ENCODE measurements at places on chromosomes 7 and 10. TPM values are rescaled to one million over a fixed set of nuclear protein-coding genes. Genes with fewer than 3 reads are reported as not detected.

DNA sequence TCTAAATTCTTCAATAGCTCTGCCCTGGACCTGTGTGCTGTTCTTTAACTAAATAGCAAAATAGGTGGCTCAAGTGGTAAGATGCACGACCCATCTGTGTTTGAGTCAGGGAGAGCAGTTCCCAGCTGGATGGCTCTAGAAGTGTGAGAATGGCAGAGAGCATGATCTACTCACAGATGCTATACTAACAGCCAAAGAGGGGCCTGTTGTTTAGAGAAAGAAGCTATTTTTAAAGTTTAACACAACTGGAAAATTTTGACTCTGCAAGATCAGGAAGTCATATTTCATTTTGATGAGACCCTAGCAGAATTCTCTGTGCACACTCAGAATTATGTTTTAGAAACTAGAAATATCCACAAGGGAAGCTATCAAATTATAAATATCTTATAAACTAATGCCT, 87.4 kb upstream of the PIP4K2A start:
- peaks cover 12% of the 10 kb centered on the region for H3K4me1 ChIP-seq
- DNase-seq = no peak
- H3K27ac ChIP-seq = no peak overlapping the region
- no peaks in the 10 kb centered on the region for H3K36me3 ChIP-seq
- H3K4me3 ChIP-seq = no peak overlapping the region

Gene SNCG
- total RNA-seq = 10.6 TPM

- H3K27ac ChIP-seq = no peak overlapping the region
- DNase-seq = no peak
- peaks cover 30% of the 10 kb centered on the region for H3K4me1 ChIP-seq
- no peaks in the 10 kb centered on the region for H3K27me3 ChIP-seq
These were observed 3.7 kb downstream of the ANXA11 start for GRCh38 chr10:80201608-80202141.

Gene PRKAR2B
- 8.1 TPM for total RNA-seq

- H3K27me3 ChIP-seq = no peaks in the 10 kb centered on the region
- H3K36me3 ChIP-seq = peaks cover 38% of the 10 kb centered on the region
- H3K4me3 ChIP-seq = no peak overlapping the region
These were observed 41.2 kb downstream of the TACR2 start for GRCh38 chr10:69375307-69376151.

Gene TMEM178B
- total RNA-seq = under 0.01 TPM

Gene PDAP1
- 40.3 TPM for total RNA-seq

- peak overlapping the region; percentile 41 for H3K4me3 ChIP-seq
- H3K27me3 ChIP-seq = no peaks in the 10 kb centered on the region
- peak; percentile 99 for DNase-seq
- peak overlapping the region; percentile 96 for H3K27ac ChIP-seq
- peaks cover 24% of the 10 kb centered on the region for H3K36me3 ChIP-seq
These were observed 6.4 kb downstream of the MAFK start for GRCh38 chr7:1536743-1537534.

DNA sequence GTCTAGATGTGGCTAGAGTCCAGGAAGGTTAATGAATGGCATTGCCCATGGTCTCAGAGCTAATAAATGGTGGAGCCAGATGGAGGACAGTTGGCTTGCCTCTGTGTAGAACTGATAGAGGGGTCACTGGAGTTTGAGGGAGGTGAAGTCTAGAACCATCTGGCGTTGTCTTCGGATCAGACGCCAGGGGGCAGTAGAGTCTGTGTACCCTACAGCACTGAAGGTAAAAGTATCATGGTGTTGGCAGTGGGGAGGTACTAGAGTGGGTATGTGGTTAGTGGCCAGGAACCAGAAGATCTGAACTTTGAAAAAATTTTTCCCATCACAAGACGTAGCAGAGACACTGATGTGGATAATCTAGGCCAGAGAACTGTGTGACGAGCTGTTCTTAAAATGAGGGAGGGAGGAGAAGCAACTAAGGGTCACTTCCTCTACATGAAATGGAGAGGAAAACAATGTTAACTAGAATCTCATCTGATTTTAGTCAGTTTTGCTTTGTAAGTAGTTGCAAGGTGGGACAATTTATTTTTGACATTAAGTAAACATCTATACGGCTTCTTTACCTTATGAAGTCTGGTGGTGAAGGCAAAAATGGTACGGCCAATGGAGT, 227.9 kb upstream of the PRSS58 start:
- peaks cover 2% of the 10 kb centered on the region for H3K27me3 ChIP-seq
- DNase-seq = no peak
- no peaks in the 10 kb centered on the region for H3K36me3 ChIP-seq

Gene CCZ1
- 28.7 TPM for total RNA-seq

Gene AKR1C4
- not detected for total RNA-seq

DNA sequence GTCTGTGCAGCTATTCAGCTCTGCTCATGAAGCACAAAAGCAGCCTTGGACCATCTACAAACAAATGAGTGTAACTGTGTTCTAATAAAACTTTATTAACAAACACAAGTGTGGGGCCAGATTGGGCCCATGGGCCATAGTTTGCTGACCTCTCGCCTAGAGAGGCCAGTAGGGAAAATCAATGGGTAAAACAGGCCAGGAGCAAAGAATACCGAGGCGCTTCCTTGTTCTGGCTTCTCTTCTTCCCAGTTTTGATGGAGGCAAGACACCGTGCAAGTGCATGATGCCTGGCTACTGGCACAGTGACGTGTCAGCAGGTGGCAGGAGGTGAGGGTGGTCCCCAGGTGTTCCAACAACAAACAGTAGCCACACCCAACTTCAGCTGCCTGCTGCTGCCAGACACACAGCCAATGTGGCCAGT, 94.3 kb upstream of the SDK1 start:
- DNase-seq = no peak
- H3K27me3 ChIP-seq = no peaks in the 10 kb centered on the region
- H3K4me3 ChIP-seq = no peak overlapping the region
- H3K36me3 ChIP-seq = no peaks in the 10 kb centered on the region
- H3K4me1 ChIP-seq = no peaks in the 10 kb centered on the region

DNA sequence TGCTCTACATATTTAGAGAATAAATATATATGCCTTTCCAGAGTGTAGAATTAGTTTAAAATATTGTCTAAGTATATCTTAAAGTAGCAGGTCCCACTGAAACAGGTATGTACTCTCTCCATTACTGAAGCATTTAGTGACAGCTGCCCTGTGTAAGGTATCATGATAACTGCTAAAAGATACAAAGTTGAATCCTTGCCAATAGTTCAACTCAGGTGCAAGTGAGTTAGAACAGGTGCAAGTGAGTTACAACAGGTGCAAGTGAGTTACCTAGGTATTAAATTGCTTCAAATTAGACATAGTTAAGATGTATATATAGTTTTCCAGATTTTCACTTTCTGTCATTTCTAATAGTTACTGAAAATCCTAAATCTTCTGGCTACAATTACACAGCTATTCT, 119.1 kb downstream of the CNOT4 start:
- no peak overlapping the region for H3K27ac ChIP-seq
- H3K4me3 ChIP-seq = no peak overlapping the region
- H3K36me3 ChIP-seq = peaks cover 15% of the 10 kb centered on the region
- peaks cover 4% of the 10 kb centered on the region for H3K4me1 ChIP-seq
- no peak for DNase-seq

Gene ZNF438
- 2.8 TPM for total RNA-seq

GRCh38 chr7:101778026-101778580, 39.3 kb upstream of the CUX1 start:
- H3K36me3 ChIP-seq = no peaks in the 10 kb centered on the region
- no peaks in the 10 kb centered on the region for H3K4me1 ChIP-seq
- peaks cover 60% of the 10 kb centered on the region for H3K27me3 ChIP-seq
- no peak overlapping the region for H3K27ac ChIP-seq

DNA sequence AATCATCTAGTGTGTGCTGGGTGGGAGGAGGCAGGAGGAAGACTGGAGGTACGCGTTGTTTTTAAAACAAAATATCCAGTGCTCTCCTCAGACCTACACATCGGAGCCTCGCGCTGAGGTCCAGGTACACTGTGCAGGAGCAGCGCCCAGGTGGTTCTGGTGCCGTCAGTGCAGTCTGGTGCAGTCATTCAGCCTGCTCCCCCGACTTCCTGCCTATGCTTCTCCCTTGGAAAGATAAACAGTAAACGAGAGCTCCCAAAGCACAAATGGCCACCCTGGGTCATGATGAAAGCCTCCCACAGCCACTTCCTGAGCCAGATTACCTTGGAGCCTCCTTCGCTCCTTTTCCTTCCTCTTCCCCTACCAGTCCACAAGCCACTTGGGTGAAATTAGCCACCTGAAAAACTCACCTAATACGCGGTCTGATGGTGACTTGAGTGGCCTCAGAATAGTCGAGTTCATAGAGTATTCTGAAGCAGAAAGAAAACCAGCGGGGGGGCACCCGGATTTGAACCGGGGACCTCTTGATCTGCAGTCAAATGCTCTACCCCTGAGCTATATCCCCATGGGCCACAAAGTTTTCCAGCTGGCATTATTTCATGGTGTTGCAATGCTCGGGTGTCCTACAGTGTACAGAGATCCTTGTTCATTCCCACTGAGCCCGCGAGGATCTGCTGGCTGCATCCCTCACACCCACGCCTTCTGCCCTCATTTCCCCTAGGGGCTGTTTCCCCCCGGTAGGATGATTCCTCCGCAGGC, 82.5 kb downstream of the ZNF467 start:
- no peaks in the 10 kb centered on the region for H3K4me1 ChIP-seq
- H3K36me3 ChIP-seq = no peaks in the 10 kb centered on the region
- no peak overlapping the region for H3K27ac ChIP-seq
- H3K27me3 ChIP-seq = peaks cover 13% of the 10 kb centered on the region

Gene ADCY1
- total RNA-seq = 0.18 TPM

Gene RASA4B
- total RNA-seq = 1.8 TPM

GRCh38 chr7:50805447-50806125, 22.9 kb upstream of the GRB10 start:
- H3K4me1 ChIP-seq = no peaks in the 10 kb centered on the region
- peaks cover 49% of the 10 kb centered on the region for H3K27me3 ChIP-seq
- no peak overlapping the region for H3K4me3 ChIP-seq

Gene ZPBP
- not detected for total RNA-seq

Gene SYT15
- 0.54 TPM for total RNA-seq

Gene CUZD1
- 0.56 TPM for total RNA-seq

GRCh38 chr10:44416021-44416771, 31.3 kb upstream of the CXCL12 start:
- peaks cover 42% of the 10 kb centered on the region for H3K27me3 ChIP-seq
- no peak for DNase-seq
- H3K4me3 ChIP-seq = no peak overlapping the region
- H3K36me3 ChIP-seq = no peaks in the 10 kb centered on the region
- no peak overlapping the region for H3K27ac ChIP-seq
- H3K4me1 ChIP-seq = peaks cover 2% of the 10 kb centered on the region

DNA sequence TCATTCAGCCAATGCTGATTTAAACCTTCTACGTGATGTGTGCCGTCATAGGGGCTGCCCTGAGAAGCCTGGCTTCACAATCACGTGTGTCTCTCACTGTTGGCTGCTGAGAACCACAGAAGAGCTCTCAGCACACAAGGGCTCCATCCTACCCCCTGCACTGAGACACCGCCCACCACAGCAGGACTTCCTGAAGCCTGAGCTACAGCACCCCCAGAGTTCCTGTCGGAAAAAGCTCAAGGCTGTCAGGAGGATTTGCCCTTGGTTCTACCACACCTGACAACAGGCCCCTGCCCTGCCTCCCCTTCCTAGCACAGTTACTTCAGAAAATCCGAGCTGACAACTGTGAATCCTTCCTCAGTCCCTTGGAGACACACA, 191.9 kb downstream of the MAD1L1 start:
- H3K27me3 ChIP-seq = no peaks in the 10 kb centered on the region
- no peak overlapping the region for H3K4me3 ChIP-seq
- no peak overlapping the region for H3K27ac ChIP-seq
- peaks cover 5% of the 10 kb centered on the region for H3K4me1 ChIP-seq

DNA sequence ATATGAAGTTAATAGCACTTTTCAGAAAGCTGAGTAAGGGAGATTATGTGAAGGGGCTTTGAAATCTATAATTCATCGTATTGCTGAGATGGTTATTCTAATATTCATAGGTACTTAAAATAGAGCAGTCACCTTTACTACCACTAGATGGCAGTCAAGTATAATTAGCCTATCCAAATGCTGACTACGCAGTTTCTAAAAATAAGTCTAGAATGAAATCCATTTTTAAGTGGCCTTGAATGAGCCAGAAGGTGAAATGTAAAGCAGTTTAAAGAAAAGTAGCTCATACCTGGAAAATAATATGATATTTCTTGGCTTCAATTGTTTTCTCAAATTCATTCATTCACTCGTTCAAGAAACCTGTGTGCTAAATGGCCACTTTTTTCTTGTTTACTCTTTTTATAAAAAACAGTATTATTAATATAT, 1277.1 kb downstream of the GATA3 start:
- no peak overlapping the region for H3K27ac ChIP-seq
- H3K4me1 ChIP-seq = no peaks in the 10 kb centered on the region
- no peaks in the 10 kb centered on the region for H3K27me3 ChIP-seq
- no peak overlapping the region for H3K4me3 ChIP-seq

Gene CLDN12
- total RNA-seq = 46.4 TPM

DNA sequence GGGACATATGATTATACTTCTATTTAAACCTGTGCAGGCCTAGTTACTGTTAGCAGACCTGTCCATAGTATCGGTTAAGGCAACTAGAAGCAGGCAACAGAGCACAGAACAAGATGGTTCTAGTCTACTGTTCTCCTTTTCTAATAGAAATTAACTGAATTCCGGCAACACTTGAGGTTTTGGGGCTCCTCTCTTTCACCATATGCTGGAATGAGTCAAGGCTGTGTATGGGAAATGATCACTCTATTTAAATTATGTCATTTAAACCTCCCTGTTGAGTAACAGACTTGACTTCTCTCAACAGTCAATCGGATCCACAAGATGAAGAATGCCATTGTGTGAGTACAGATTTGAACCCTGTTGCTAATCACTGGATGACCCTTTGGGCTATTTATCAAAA, 6.2 kb upstream of the OTUD1 start:
- H3K4me1 ChIP-seq = no peaks in the 10 kb centered on the region
- H3K36me3 ChIP-seq = no peaks in the 10 kb centered on the region
- H3K27ac ChIP-seq = no peak overlapping the region

- H3K4me3 ChIP-seq = no peak overlapping the region
- peaks cover 5% of the 10 kb centered on the region for H3K36me3 ChIP-seq
These were observed 92.4 kb downstream of the GLI3 start for GRCh38 chr7:42144604-42145003.

Gene H2BK1
- not detected for total RNA-seq

DNA sequence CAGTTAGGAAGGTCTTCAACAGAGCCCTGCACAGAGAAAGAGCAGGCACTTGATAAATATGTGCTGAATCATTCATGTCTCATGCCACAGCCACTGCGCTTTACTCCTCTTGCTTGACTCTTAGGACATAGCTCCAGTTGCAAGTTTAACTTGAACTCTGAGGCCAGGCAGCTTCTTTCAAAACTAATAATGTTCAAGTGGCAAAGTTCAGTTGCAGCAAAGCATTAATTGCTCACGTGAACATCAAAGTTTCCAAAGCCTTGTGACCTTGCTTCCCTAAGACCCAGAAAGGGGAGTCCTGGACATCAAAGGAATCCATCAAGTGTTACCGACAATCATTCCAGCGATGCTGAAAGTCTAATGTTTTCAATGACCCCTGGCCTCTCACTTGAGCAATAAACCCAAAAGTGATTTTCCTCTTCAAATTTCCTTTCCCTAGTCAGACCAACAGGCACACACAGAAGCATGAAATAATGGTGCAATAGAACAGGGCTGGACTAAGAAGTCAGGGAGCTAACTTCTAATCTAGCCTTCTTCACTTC, 21.8 kb upstream of the TECTB start:
- H3K27me3 ChIP-seq = no peaks in the 10 kb centered on the region
- no peaks in the 10 kb centered on the region for H3K36me3 ChIP-seq
- DNase-seq = peak; percentile 77
- H3K27ac ChIP-seq = peak overlapping the region; percentile 67

Gene ITGB1
- total RNA-seq = 1,331 TPM

GRCh38 chr7:159136442-159136841, 8.2 kb downstream of the VIPR2 start:
- no peaks in the 10 kb centered on the region for H3K36me3 ChIP-seq
- no peak overlapping the region for H3K27ac ChIP-seq
- H3K4me3 ChIP-seq = no peak overlapping the region
- no peaks in the 10 kb centered on the region for H3K4me1 ChIP-seq
- no peak for DNase-seq

Data from IMR-90 (cell line).